ENCODE measurements at places on chromosomes 7 and 10. TPM values are rescaled to one million over a fixed set of nuclear protein-coding genes. Genes with fewer than 3 reads are reported as not detected.

GRCh38 chr7:28081016-28081415 lies 99.6 kb downstream of the JAZF1 start:
- no peak for DNase-seq

GRCh38 chr7:3175285-3175902 lies 125.7 kb upstream of the SDK1 start:
- DNase-seq: no peak

DNA sequence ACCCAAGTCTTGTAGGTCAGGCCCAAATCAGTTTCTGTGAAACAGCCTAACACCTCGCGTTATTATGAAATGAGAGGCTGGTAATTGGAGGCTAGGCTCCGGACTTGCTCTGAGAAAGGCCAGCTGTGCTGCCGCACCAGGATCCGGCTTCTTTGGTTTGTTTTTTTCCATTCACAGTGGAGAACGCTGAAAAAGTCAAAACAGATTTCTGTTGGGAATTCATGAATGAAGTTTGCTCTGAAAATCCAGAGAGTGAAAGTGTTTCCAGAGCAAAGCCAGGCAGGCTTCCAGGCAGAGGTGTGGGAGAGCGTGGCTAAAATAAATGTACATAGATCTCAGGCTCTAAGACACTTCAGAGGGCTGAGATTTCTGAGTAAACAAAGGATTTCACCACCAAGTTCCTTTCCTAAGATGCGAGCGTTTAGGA lies 240.1 kb downstream of the TRIL start:
- DNase-seq: no peak

- no peak for DNase-seq
Measured at GRCh38 chr7:66729274-66729673, 11.3 kb upstream of the RABGEF1 start.

GRCh38 chr7:76315364-76315763 lies 12.9 kb downstream of the HSPB1 start:
- DNase-seq: no peak

- DNase-seq: no peak
Measured at GRCh38 chr7:94029976-94030375, 25.8 kb upstream of the BET1 start.

- DNase-seq: peak; percentile 31
Measured at GRCh38 chr10:46240684-46241565, 45.9 kb upstream of the ANTXRL start.

DNA sequence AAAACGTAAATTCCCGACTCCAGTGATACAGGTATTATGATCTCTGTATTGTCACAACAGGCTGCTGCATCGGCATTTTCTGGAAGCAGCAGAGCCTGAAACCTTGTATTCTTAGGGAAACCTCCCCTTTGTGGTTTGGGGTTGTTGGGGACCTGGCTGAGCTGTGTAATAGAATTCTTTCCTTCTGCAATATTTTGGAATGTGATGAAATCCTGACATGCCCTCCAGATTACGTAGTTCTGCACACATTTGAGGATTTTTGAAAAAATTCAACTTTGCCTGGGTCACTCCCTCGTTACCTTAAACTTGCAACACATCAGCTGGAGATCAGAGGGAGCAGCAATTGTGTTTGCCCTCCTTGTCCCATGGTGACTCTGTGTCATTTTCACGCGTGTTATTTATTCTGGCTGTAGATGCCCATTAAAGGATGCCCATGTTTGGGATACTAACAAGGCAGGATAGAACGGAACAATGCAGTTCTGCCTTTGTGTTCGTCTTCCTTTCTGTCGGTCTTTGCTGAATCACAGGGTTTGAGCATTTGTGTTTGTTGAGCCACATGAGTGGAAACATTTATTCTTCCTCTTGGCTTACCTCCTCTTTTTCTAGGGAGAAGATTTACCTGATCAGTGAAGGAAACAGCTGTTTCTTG lies 181.7 kb downstream of the TCF7L2 start:
- no peak for DNase-seq

GRCh38 chr7:41969561-41970105 lies 266.7 kb upstream of the INHBA start:
- no peak for DNase-seq

DNA sequence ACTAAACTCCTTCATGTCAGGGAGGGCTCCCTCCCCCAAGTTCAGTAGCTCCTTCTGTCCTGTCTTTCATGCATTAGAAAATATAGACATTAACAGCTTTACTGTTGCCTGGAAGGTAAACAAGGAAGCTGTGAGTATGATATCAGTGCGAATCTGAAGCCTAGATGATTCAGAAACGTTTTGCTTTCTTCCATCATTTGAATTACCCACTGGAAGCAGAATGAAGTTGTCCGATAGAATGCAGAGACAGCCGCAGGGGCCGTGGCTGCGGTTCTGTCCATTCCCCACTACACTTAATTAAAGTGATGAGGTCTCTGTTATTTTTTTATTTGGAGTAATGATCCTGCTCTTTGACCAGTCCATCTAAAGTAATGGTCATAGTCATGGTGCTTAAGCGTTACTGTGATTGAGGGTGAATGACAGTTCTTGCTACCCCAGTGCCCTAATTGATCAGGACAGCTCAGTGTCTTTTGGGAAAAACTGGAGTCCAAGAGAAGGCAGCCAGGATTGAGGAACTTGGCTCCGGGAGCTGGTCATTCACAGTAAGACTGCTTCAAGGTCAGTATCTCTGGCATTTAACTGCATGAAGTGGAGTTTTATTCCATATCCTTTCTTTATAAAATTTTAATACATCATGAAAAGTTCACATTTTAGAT lies 69.9 kb downstream of the PTPRE start:
- DNase-seq: no peak

DNA sequence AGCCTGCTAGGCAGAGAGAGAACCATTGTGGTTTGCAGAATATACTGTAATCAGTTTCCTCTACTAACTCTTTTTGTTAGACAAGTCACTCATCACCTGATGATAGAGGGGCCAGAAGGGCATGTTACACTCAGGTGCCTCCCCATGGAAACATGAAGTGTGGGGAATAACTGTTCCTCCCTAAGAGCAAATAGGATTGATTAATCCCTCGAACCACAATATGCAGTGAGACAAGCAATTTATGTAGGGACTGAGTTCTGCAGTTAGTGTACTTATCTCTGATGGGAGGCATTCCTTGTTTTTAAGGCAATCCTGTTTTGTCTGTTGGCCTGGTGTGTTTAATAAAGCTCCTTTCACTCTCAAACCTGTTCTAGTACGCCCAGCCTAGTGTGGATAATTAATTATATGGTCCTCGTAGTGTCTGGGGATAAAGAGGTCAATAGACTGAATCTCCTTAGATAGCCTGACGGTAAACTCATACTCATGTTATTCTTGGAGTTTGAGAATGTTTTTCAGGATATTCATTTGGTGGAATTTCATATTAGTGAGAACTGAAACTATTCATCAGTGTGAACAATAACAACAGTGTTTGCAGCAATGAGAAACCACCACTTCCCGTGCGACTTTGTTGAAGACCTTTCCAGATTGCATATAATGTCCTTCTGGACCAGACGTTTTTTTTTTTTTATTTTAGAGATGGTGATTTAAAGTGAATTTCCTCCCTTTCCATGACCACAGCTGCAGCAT lies 344.8 kb upstream of the FZD8 start:
- DNase-seq: no peak

DNA sequence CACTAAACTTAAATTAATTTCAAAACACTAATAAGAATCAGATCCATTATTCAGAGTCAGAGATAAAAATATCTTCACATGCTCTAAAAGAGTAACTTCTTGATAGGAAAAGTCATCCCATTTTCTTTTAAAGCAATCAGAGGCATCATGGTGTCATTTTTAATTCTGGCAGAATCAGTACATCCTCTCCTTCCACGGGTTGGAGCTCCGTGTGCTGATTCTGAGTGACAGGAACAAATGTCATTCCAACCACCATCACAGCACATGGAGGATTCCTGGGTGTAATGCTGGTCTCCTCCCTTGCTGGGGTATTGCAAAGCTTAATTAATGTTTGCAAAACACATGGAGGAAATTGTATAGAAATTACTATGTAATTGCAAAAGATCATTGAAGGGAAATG lies 114.5 kb upstream of the IMMP2L start:
- no peak for DNase-seq

DNA sequence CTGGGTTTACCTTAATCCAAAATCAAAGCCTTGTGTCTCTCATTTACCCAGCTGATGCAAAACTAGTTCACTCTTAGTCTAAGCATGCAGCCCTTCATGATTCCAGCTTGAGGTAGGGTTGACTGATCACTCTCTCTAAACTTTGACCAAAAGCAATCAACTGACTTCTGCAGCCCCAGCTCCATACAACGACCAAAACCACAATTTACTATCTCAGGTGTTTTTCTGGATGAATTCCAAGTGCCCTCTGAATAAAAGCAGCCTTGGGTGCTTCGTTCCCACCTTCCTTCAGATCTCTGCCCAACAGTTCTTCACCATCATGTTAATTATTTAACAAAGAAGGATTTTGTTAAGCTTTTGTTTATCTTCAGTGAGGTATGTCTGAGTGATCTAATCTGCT lies 62.6 kb downstream of the CCDC6 start:
- no peak for DNase-seq

DNA sequence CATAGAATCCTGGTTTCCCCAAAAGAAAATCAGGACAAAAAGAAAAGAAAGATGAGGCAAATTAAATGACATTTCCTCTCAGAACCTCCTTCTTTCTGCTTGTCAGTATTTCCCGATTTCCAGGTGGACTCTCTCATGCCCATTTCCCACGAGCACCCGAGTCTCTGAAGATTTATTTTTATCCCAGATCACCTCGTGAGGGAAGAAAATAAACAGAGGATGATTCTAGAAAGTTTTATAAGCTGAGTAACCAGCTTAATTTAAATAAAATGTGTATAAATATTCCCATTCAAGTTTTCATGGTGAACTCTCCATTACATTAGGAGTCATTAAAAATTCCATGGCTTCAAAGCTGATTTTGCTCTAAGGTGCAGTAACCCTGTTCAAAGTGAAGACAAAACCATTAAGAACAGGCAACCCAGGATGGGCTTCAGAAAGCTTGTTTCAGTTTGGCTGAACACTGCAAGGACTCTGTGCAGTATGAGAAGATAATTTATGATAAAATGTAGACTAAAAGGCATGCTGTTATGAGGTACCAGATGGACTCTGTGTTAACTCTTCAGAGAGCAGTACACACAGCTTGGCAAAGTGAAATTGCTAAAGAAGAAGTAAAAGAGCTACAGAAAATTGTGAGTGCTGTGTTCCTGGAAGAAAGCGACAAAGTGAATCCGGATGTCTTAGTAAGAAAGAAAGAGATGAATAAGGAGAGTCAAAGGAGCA lies 521.3 kb upstream of the LRRN3 start:
- DNase-seq: no peak

DNA sequence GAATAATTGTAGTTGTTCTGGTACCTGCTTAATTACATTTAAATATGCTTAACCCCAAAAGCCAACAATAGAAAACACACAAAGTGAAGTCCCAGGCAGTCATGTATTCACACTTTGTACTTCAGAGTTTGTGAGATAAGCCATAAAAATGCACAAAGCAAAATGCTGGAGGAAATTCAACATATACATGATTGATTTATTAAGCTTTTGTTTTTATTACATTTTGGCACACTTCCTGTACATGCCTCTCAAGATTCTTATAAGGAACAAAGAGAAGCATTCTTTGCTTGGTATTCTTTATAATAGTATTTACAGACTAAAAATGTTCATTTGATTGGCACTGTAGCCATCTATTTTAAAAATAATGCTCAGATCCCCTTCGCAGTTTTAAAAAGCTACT lies 107.7 kb upstream of the ANK3 start:
- no peak for DNase-seq

DNA sequence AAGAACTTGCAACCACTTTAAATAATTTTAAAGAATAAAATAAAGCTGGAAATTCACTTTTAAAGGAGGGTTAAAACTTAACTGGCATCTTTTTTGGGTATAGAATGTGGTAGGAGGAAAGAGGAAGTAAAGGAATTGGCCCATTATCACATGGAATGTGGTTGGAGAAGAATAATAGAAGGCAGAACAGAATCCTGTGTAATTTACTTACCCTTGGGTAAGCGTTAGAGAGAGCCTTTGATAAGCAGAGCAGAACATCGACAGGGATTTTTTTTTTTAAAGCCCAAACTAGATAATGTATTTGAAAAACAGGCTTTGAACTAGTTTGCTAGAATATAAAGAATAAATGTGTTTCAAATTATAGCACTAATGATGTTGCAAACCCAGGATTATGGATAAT lies 199.8 kb upstream of the KIAA1217 start:
- DNase-seq: no peak

- no peak for DNase-seq
Measured at GRCh38 chr10:31975157-31975765, 46.6 kb upstream of the ARHGAP12 start.

- DNase-seq: no peak
Measured at GRCh38 chr7:42661312-42661711, 250.6 kb downstream of the C7orf25 start.

- DNase-seq: no peak
Measured at GRCh38 chr7:86793136-86793535, 149.4 kb downstream of the GRM3 start.

- peak; percentile 59 for DNase-seq
Measured at GRCh38 chr7:100575206-100575631, 1.5 kb upstream of the SAP25 start.

DNA sequence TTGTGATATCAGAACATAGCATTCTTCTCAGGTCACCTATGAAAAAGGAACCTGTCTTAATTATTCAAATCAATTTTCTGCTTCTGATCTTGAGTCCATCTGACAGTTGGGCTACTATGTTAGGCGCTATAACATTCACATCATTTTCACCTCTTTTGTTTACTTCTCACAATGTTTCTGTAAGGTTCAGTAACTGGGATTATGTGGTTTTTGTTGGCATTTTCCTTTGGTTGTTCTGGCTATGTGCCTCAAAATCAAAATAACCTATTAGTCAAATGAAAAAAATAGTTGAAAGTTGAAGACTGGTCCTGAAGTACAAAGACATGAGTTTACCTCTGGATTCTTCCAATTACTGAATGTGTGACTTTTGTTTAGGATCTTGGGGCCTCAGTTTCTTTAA lies 221.3 kb upstream of the SMIM30 start:
- no peak for DNase-seq

GRCh38 chr10:938941-939678 lies 7.6 kb upstream of the LARP4B start:
- DNase-seq: no peak

The OPN4 gene
- total RNA-seq: not detected

The OPN1SW gene
- not detected for total RNA-seq

The NAPEPLD gene
- 13.3 TPM for total RNA-seq

The GPR37 gene
- 0.96 TPM for total RNA-seq

The CYREN gene
- 39.3 TPM for total RNA-seq

The MYPN gene
- total RNA-seq: not detected

The NRAP gene
- 0.06 TPM for total RNA-seq

The CCDC7 gene
- 23.6 TPM for total RNA-seq

The NRP1 gene
- total RNA-seq: 139 TPM
